ENCODE measurements at places on chromosomes 3 and 15. TPM values are rescaled to one million over a fixed set of nuclear protein-coding genes. Genes with fewer than 3 reads are reported as not detected.

The BRPF1 gene
- 23.6 TPM for total RNA-seq

The C2CD4A gene
- total RNA-seq = not detected

The SUSD5 gene
- total RNA-seq = not detected

The LINGO1 gene
- 15.6 TPM for total RNA-seq

The ITGB5 gene
- 77.8 TPM for total RNA-seq

The AGBL1 gene
- total RNA-seq = not detected

DNA sequence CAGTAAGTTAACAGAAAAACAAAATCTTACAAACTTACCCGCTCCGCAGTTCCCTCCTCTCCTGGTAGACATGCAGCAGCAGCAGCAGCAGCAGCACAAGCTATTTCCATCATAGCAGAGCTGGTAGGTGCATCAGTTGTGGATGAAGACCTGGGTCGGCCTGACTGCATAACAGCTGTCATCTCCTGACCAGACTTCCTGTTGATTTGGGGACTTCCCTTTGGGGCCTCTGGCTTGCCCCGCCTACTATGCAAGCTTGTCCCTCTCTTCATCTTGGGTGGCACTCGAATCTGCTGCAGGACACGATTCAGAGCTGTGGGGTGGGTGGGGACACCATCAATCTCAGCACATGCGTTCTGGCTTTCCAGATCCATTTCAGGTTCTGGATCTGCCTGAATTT lies 65.7 kb downstream of the TMCC1 start:
- no peak overlapping the region for H3K27ac ChIP-seq
- no peak overlapping the region for H3K4me3 ChIP-seq
- H3K27me3 ChIP-seq = no peaks in the 10 kb centered on the region
- peaks cover 29% of the 10 kb centered on the region for H3K4me1 ChIP-seq
- H3K36me3 ChIP-seq = no peaks in the 10 kb centered on the region
- no peak for DNase-seq

GRCh38 chr3:59802045-59802444 lies 752.2 kb upstream of the CFAP20DC start:
- H3K27ac ChIP-seq = no peak overlapping the region
- no peaks in the 10 kb centered on the region for H3K27me3 ChIP-seq
- DNase-seq = no peak
- H3K36me3 ChIP-seq = no peaks in the 10 kb centered on the region
- no peak overlapping the region for H3K4me3 ChIP-seq

DNA sequence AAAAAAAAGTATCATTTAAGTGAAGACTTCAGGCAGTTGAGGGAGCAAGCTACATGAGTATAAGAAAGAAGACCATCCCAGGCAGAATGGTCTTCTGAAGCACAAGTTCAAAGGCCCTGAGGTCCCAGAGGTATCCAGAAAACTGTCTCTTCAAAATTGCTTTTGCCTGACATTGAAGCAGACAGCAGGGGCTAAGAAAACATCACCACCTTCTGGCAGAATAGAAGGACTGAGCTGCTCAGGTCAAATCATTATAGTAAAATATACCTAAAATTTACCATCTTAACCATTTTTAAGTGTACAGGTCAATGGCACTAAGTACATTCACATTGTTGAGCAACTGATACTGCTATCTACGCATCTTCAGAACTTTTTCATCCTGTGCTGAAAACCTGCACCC lies 16.4 kb downstream of the GPR160 start:
- no peak for DNase-seq
- 0 out of 2 replicates have a peak, but pooled peaks cover 2% of the 10 kb centered on the region for H3K4me1 ChIP-seq
- H3K4me3 ChIP-seq = no peak overlapping the region
- no peaks in the 10 kb centered on the region for H3K36me3 ChIP-seq

GRCh38 chr3:4743371-4743770 lies 235.9 kb upstream of the BHLHE40 start:
- no peak for DNase-seq
- peaks cover 4% of the 10 kb centered on the region for H3K27me3 ChIP-seq
- no peak overlapping the region for H3K27ac ChIP-seq
- no peak overlapping the region for H3K4me3 ChIP-seq
- no peaks in the 10 kb centered on the region for H3K36me3 ChIP-seq

DNA sequence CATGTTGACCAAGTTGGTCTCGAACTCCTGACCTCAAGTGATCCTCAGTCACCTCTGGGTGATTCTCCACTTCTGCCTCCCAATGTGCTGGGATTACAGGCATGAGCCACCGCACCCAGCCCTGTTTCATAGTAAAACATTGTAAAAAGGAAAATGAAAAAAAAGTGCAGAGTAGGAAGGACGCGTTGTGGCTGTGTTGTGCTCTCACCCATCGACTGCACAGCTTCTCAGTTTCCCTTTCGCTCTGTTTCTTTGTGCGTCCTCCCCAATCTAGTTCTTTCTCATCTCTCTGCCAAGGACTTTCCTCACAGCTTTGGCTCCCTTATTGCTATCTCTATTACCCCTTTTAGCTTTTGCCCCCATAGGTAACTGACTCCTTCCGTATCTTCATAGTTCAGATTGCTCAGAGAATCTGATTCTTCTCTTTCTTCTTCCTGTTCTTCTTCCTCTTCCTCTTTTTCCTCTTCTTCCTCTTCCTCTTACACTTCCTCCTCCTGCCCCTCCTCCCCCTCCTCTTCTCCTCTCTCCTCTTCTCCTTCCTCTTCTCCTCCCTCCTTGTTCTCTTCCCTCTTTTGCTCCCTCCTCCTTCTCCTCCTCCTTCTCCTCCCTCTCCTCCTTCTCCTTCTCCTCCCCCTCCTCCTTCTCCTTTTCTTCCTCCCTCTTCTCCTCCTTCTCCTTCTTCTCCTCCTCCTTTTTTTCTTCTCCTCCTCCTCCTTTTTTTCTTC lies 81.1 kb upstream of the VGLL4 start:
- no peak overlapping the region for H3K4me3 ChIP-seq
- peaks cover 12% of the 10 kb centered on the region for H3K4me1 ChIP-seq
- no peak for DNase-seq
- no peaks in the 10 kb centered on the region for H3K36me3 ChIP-seq

DNA sequence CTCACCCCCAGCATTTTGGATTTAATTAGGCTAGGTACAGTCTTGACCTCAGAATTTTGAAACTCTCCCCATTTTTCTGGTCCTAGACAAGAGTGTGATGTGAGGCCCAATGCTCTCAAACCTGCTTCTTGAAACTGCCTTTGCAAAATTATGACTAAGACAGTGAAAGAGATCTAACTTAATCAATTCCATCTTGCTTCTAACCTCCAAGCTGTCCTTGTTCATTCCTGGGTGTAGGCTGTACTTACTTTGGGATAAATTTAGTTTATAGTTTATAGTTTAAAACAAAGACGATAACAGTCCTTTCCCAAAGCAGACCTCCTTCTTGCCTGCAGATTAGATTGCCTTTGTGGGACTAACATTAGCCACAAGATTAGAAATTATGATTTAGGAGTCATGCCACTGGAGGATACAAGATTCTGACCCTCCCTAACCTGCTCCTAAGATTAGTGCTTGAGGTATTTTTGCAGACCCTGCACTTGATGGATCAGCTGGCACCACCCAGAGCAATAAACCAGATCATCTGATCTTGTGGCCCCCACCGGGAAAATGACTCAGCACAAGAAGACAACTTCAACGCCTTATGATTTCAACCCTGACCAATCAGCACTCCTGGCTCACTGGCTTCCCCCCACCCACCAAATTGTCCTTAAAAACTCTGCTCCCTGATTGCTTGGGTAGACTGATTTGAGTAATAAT lies 59.6 kb downstream of the CD200R1L start:
- no peaks in the 10 kb centered on the region for H3K4me1 ChIP-seq
- no peaks in the 10 kb centered on the region for H3K27me3 ChIP-seq
- no peaks in the 10 kb centered on the region for H3K36me3 ChIP-seq
- no peak overlapping the region for H3K4me3 ChIP-seq

DNA sequence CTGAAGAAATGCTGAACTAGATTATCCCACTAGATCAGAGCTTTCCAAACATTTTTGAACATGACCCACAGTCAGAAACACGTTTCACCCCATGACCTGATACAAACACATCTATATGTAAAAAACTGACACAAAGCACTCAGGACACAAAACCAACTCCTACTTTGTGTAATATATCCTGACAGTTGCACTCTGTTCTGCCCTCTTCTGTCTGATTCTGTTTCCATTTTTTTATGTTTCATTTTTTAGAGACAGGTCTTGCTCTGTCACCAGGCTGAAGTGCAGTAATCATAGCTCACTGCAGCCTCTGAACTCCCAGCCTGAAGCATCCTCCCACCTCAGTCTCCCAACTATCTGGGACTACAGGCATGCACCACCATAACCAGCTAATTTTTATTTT lies 15.8 kb upstream of the RFTN1 start:
- no peak for DNase-seq
- H3K27ac ChIP-seq = no peak overlapping the region
- H3K36me3 ChIP-seq = no peaks in the 10 kb centered on the region
- peaks cover 6% of the 10 kb centered on the region for H3K4me1 ChIP-seq
- peaks cover 10% of the 10 kb centered on the region for H3K27me3 ChIP-seq

DNA sequence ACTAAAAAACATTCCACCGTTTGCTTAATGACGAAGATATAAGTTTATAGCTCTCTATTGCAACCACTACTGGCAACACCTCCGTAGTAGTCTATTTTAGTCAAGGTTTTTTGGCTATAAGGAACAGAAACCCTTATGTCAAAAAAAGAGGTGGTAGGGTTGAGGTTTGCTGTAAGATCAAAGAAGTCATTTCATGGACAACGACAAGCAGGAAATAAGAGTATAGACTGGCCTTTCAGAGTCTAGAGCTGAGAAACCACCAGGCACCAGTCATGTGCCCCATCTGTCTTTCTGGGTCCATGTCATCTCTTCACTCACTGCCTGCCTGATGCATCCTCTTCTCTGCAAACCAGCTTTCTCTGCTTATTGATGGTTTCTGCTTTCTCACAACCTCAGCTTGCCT lies 42.7 kb downstream of the THBS1 start:
- no peaks in the 10 kb centered on the region for H3K36me3 ChIP-seq
- H3K27me3 ChIP-seq = no peaks in the 10 kb centered on the region
- no peak overlapping the region for H3K27ac ChIP-seq
- no peak for DNase-seq
- H3K4me1 ChIP-seq = 0 out of 2 replicates have a peak, but pooled peaks cover 3% of the 10 kb centered on the region

- H3K27ac ChIP-seq = peak overlapping the region; percentile 69
- no peaks in the 10 kb centered on the region for H3K27me3 ChIP-seq
- H3K4me3 ChIP-seq = no peak overlapping the region
- DNase-seq = no peak
- H3K36me3 ChIP-seq = peaks cover 28% of the 10 kb centered on the region
- peaks cover 100% of the 10 kb centered on the region for H3K4me1 ChIP-seq
These were observed 6.6 kb downstream of the CDCP1 start for GRCh38 chr3:45139372-45140140.

GRCh38 chr3:70231266-70231701 lies 81.2 kb downstream of the MDFIC2 start:
- no peaks in the 10 kb centered on the region for H3K4me1 ChIP-seq
- no peaks in the 10 kb centered on the region for H3K27me3 ChIP-seq
- H3K36me3 ChIP-seq = no peaks in the 10 kb centered on the region

GRCh38 chr15:83435782-83436181 lies 11.4 kb upstream of the SH3GL3 start:
- H3K36me3 ChIP-seq = no peaks in the 10 kb centered on the region
- H3K4me1 ChIP-seq = no peaks in the 10 kb centered on the region
- H3K4me3 ChIP-seq = no peak overlapping the region
- H3K27me3 ChIP-seq = no peaks in the 10 kb centered on the region
- no peak for DNase-seq

DNA sequence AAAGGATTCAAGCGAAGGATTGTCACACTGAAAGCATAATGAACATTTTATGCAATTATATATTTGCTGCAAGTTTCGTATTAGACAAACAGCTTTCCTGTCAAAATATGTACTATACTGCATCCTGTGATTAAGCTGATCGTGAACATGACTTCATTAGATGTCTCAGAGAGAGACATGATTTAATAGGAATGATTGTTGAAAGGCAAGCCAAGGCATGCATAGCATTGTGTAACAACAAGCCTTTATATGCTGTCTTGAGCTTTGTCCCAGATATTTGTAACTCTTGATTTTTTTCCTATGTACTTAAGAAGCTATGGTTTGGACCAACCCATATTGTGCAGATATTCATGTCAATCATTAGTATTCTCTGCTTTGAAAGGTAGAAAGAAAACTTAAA lies 309.1 kb downstream of the KCNH8 start:
- DNase-seq = no peak
- H3K27ac ChIP-seq = no peak overlapping the region
- no peak overlapping the region for H3K4me3 ChIP-seq
- H3K36me3 ChIP-seq = no peaks in the 10 kb centered on the region

GRCh38 chr3:112682361-112682760 lies 41.4 kb upstream of the CCDC80 start:
- no peak for DNase-seq
- no peaks in the 10 kb centered on the region for H3K4me1 ChIP-seq
- H3K36me3 ChIP-seq = no peaks in the 10 kb centered on the region
- H3K27me3 ChIP-seq = no peaks in the 10 kb centered on the region
- H3K4me3 ChIP-seq = no peak overlapping the region

- no peaks in the 10 kb centered on the region for H3K4me1 ChIP-seq
- H3K36me3 ChIP-seq = no peaks in the 10 kb centered on the region
- no peak overlapping the region for H3K27ac ChIP-seq
- DNase-seq = no peak
- H3K4me3 ChIP-seq = no peak overlapping the region
These were observed 156.0 kb upstream of the RGMA start for GRCh38 chr15:93244696-93245660.

DNA sequence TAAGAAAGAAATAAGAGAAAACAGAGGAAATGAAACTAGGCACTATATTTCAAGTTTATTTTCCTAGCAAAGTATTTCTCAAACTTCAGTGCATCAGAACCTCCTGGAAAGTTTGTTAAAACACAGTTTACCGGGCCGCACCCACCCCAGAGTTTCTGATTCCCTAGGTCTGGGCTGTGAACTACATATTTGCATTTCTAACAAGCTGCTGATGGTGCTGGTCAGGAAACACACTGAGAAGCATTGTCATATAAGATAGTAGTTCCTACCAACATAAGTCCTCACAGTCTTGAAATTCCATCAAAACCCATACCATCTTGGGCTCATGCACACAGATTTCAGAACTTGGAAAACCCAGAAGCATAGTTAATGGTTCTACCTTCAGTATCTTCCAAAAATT lies 8.3 kb downstream of the SLC9A9 start:
- H3K4me1 ChIP-seq = no peaks in the 10 kb centered on the region
- no peak overlapping the region for H3K4me3 ChIP-seq
- DNase-seq = no peak
- no peak overlapping the region for H3K27ac ChIP-seq

GRCh38 chr3:119125342-119125741 lies 20.6 kb upstream of the TEX55 start:
- no peaks in the 10 kb centered on the region for H3K4me1 ChIP-seq
- H3K4me3 ChIP-seq = no peak overlapping the region
- DNase-seq = no peak
- no peak overlapping the region for H3K27ac ChIP-seq
- H3K27me3 ChIP-seq = no peaks in the 10 kb centered on the region

DNA sequence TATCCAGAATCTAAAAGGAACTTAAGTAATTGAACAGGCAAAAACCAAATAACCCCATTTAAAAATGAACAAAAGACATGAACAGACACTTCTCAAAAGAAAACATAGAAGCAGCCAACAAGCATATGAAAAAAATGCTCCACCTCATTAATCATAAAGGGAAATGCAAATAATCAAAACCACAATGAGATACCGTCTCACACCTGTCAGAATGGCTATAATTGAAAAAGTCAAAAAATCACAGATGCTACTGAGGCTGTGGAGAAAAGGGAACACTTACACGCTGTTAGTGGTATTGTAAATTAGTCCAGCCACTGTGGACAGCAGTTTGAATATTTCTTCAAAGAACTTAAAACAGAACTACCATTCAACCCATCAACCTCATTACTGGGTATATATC lies 220.7 kb downstream of the MEX3B start:
- no peaks in the 10 kb centered on the region for H3K4me1 ChIP-seq
- H3K4me3 ChIP-seq = no peak overlapping the region

GRCh38 chr3:97278506-97278905 lies 464.1 kb downstream of the EPHA6 start:
- no peaks in the 10 kb centered on the region for H3K36me3 ChIP-seq
- no peaks in the 10 kb centered on the region for H3K27me3 ChIP-seq

Measured in HCT116 (cell line).